ENCODE measurements at places on chromosomes 5 and 9. TPM values are rescaled to one million over a fixed set of nuclear protein-coding genes. Genes with fewer than 3 reads are reported as not detected.

PCDHB16 gene
- polyA plus RNA-seq, result 0.87 TPM

SEMA6A gene
- 8.9 TPM for polyA plus RNA-seq

MAP3K1 gene
- polyA plus RNA-seq, result 5.4 TPM

BTNL9 gene
- polyA plus RNA-seq, result 57.0 TPM

FIBCD1 gene
- polyA plus RNA-seq, result not detected

Data from pancreas (tissue), 10 donors.